Endodermal cell (in vitro differentiated cells): ENCODE measurements at places on chromosomes 5 and 9. TPM values are rescaled to one million over a fixed set of nuclear protein-coding genes. Genes with fewer than 3 reads are reported as not detected.

KLF9 gene
- total RNA-seq: 0.31 to 0.96 TPM (median 0.44 TPM) in 3 replicates

PCDHB3 gene
- total RNA-seq: 14.8 and 17.7 TPM in 2 replicates

REXO4 gene
- 30.2 and 32.5 TPM in 2 replicates for total RNA-seq

TUSC1 gene
- total RNA-seq: 5.8 to 13.3 TPM (median 12.2 TPM) in 3 replicates

DDX46 gene
- 46.8 to 86.5 TPM (median 79.4 TPM) in 3 replicates for total RNA-seq

STKLD1 gene
- 0.68 to 2.0 TPM in 2 of 3 replicates, not detected in the other for total RNA-seq

SPINK13 gene
- total RNA-seq: not detected in 2 replicates

GABRP gene
- 1.2 to 2.5 TPM (median 1.9 TPM) in 3 replicates for total RNA-seq

LVRN gene
- total RNA-seq: 0.38 to 2.0 TPM (median 0.48 TPM) in 3 replicates

ZFP37 gene
- total RNA-seq: 4.2 TPM in 2 replicates

STK10 gene
- 7.2 to 17.9 TPM (median 13.4 TPM) in 3 replicates for total RNA-seq

DNA sequence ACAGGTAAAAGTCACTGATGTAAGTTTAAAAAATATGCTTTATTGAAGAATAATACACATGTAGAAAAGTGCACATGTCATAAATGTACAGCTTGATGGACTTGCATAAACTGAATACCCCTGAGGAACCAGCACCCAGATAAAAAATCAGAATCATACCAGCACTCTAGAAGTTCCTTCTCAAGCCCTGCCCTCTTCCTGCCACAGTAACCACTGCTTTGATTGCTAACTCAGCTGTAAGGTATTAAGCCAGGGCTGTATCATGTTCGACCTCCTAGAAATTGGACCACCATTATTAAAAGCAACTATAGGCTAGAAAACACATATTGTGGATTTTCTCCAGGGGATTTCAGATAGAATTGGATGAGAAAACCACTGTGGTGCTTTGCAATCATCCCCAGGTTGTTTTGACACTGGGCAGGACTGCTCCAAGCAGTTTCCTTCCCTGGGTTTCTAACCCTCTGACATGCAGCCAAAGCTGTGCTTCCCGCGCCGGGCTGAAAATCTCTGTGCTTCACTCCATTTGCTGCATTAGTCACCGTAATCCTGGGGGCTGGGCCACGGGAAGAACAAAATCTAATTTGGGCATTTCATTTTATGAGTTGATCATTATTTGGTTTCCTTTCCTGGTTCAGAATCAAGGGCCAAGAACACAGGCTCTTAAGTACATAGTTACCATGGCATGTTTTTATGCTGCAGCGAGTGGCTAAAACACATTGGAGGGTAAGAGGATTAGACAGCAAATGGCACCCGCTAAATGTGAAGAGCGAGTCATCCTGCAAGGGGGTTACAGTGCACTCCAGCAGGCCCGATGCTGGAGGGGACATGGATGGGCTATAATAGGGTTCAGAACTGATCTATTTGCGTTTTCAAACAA, 139.4 kb upstream of the IL12B start:
- no peak for DNase-seq

GRCh38 chr5:2030131-2030530, 147.4 kb upstream of the IRX4 start:
- DNase-seq: peak; percentile 15

- DNase-seq: no peak
Observed at GRCh38 chr5:115767424-115767823, 49.0 kb downstream of the CDO1 start.

DNA sequence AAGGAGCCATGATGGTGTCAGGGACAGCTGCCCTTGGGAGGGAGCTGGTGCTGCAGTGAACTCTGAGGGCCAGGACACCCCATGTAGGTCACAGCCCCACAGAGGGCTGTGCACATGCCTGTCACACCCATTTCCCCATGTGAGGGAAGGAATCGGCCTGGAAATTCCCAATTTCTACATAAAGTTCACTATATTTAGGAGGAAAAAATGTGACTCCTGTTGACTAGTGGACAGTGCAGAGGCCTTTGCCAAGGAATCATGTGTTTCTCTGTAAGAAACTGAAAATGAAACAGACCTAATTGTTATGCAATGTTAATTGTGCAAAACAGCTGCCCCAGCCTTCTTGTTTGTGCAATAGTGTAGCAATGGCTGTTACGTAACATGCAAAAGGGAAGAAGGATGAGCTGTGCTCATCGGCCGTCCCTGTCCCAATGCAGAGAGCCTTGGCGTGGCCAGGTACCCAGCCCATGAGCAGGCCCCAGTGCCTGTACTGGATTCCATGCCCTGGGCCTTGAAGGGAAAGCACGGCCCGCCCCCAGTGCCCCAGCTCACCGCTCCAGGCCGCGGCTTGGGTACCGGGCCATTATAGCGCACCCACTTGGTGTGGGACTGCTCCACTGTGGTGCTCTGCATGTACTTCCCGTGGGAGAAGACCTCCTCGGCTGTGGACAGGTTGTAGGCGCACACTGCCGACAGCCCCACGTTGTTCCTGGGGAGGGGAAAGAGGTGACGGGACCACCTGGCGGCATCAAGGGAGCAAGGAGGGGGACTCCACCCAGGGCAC, 70.0 kb downstream of the SECISBP2 start:
- DNase-seq: no peak

DNA sequence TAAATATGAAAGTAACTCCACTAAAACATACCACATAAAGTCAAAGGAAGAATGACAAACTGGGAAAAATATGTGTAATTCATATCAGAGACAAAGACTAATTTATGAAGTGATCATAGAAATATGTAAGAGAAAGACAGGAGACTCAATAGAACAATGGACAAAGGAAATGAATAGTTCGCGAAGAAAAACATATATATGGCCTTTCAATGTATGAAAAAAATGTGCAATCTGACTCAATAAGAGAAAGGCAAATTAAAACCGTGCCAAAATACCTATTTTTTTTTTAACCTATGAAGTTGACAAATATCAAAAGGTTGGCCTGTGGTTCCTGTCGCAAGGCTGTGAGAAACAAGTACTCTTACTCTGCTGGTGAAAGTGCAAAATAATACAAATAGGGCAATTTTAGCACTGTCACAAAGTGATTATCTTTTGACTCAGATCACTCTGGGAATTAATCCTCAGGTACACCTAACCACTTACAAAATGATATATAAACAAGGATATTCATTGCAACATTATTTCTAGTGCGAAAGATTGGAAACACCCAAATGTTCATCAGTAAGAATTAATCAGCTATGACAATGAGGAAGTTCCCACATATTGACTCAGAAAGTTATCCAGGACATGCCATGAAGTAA, 3.7 kb downstream of the C9 start:
- no peak for DNase-seq

DNA sequence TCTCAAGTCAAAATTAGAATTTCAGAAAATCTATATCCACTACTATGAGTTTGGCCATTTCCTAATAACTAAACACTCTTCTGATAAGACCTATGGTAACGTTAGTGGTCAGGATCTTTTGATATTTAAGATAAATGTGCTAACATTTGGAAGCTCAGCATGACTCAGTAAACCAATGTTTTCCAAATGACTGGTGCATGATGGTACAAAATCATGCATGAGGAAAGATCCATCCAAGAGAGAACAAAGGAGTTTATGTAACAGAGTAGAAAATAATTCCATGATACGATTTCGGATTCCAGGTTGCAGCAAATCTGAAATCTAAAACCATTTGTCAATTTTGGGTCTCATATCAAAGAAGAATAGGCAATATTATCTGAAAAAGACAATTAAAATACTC, 279.2 kb downstream of the NSG2 start:
- no peak for DNase-seq

DNA sequence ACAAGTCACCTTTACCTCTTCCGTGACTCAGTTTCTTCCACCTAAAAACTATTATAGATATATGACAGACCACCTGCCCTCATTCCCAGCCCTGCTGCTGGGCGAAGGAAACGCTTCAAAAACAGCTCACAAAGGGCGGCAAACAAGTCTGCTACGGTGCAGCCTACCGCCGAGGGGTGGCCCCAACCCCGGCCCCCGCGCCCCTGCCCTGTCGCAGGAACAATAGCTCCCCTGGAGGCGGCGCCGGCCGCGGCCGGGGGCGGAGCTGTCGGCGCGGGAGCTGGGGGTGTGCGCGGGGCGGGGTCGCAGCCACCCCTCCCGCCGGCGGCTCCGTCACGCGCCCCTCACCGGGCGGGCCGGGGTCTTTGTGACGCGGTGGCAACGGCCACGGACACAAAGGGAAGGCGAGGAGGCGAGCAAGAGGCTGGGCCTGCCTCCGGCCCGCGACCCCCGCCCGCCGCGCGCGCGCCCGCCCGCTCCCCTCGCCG, at the start of gene TMEFF1:
TSS of gene TMEFF1 (plus strand) at position 362 of the 488 bp plus-strand sequence. CDS start 396 bp downstream, outside the sequence.
- peak; percentile 94 for DNase-seq

DNA sequence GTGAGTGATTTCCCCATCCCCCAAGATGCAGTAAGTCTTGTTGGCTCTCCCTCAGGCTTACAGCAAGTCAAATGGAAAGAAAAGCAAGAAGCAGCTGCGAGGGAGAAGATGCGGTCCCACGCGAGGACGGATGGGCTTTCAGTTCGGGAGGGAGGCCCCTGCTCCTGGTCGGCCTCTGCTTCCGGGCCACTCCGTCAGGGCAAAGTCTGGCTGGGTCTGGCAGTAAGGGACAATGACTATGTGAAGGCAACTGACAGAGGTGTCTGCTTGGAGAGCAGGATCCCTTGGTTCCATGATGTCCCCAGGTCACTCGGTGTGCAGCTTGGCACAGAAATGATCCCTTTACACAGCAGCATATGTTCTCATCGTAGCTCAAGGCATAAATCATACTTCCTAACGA, 146.7 kb downstream of the HSPA4 start:
- no peak for DNase-seq

GRCh38 chr5:99169309-99169708, 240.5 kb upstream of the CHD1 start:
- DNase-seq: no peak

GRCh38 chr9:16553869-16554540, 316.5 kb downstream of the BNC2 start:
- DNase-seq: no peak

DNA sequence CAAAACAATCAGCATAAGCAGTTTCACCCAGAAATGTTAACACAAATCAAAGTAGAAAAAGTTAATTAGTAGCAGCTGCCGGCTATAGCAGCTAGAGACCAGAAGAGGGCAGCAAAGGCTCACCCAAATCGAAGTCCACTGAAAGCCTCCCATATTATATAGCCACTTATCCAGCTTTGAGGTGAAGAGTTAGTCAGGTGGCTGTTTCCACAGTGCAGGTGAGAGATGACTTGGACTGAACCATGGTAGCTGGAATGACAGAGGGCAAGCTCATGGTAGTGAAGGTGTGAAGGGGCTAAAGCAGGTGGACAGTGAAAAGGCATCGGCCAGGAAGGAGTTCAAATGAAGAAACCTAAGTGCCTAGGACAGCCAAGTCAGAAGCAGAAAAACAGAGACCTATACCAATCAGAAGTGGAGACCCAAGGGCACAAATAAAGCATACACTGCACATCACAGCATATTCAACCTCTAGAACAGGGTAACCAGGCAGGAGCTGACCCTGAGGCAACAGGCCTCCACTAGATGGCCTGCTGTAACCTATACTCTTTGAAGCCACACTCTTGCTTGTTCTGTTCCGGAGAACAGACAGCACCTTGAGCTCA, 7.2 kb upstream of the RNF38 start:
- DNase-seq: peak; percentile 81

- no peak for DNase-seq
Observed at GRCh38 chr5:10420932-10421331, 20.7 kb upstream of the ROPN1L start.

DNA sequence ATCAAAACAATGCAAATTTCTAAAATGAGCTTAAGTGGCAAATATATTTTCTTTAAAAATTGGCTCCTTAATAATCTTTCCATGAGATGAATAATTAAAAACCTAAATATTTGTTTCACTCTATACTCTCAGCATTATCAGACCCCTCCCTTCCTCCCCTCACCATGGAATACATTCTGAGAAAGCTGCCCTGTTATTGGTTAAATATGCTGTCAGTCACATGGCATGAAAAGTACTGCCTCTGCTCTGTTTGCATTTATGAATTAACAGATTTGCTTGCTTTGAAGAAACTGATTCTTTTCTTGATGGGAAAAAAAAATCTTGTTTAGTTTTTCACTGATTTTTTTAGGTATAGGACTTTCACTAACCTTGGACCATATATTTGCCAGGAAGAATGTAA, 17.0 kb upstream of the RPS23 start:
- no peak for DNase-seq

GRCh38 chr5:31408814-31409213, 123.1 kb downstream of the DROSHA start:
- no peak for DNase-seq

GRCh38 chr9:127813686-127814226, 11.1 kb downstream of the FPGS start:
- DNase-seq: no peak

- no peak for DNase-seq
Observed at GRCh38 chr5:173752653-173753052, 135.5 kb upstream of the CPEB4 start.

GRCh38 chr5:850511-851006, at the start of gene ZDHHC11:
Gene ZDHHC11 (minus strand): TSS chr5:850986. CDS start chr5:850602, 384 bp downstream.
- no peak for DNase-seq

DNA sequence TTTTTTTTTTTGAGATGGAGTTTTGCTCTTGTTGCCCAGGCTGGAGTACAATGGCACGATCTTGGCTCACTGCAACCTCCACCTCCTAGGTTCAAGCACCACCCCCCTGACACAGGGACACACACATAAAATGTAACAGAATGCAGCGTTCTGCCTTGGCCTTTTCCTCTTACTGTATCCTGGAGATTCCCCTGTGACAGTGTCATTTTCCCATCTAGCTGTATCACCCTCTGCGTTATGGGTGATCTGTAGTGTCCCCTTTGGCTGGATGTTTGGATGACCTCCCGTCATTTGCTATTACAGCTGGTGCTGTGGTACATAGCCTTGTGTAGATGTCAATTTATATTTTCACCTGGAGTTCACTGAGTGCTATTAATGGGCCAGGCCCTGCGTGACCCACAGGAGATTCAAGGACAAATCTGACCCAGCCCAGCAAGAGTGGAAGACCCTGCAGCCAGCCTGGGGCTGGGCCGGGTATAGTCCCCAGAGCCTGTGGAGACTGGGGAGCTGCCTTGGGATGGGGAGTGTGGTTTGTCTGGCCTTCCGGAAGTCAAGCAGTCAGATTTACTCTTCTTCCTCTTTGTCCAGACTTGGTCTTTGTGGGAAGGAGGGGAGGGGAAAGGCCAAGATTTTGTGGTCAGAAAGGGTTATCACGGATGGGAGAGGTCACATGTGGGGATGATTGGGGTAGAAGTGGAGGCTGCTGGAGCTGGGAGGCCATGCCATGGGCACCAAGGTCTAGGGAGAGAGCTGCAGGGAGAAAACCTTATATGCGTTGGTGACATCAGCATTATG, 43.6 kb downstream of the ERGIC1 start:
- DNase-seq: no peak

- no peak for DNase-seq
Observed at GRCh38 chr5:123929055-123929474, 417.1 kb downstream of the CSNK1G3 start.

DNA sequence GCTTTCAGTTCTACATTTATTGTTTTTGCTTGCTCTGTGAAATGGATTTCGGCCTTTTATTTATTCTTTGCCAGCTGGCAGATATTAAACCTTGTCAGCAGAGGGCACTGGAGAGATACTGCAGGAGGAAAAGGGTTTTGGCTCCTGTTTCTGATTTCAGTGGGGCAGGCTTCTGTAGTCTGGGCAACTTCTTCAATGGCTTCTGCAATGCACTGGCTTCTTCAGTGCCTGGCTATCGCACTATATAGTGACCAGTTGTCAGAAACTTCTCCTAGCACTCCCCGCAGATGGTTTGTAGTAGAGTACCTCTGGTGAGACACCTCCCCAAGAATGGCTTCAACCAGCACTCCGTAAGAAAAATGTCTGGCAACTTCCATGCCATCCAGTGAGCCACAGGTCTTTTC, 3.2 kb upstream of the NFX1 start:
- peak; percentile 73 for DNase-seq
